ENCODE measurements at places on chromosomes 7 and 10.

DNA sequence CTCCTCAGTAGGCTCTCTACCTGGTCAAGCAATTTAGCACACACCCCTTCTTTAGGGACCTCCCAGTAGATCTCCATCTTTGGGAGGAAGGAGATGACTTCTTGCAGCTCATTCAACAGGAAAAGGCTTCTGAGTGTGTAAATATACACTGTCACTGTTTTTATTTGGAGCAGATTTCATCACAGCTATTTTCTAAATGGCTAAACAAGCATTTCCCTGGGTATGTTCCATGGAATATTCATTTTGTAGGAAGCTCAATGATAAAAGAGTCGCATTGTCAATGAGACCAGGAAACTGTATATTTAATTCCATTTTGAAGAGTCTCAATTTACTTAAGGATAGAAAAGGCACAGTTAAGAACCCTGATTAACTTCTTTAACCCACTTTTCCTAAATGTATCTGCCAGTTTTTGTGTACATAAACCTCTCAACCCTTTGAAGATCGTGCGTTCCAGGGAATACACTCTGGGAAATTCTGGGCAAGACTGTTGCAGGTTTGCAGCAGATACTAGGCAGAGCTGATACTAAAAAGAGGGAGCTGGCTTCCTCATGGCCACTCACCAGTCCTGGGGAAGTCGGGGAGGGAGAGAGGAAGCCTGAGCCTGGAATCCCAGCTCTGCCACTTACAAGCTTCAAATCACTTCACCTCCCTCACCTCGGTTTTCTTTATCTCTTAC lies 10.1 kb downstream of the LGI1 start:
- DNase-seq: no peak

DNA sequence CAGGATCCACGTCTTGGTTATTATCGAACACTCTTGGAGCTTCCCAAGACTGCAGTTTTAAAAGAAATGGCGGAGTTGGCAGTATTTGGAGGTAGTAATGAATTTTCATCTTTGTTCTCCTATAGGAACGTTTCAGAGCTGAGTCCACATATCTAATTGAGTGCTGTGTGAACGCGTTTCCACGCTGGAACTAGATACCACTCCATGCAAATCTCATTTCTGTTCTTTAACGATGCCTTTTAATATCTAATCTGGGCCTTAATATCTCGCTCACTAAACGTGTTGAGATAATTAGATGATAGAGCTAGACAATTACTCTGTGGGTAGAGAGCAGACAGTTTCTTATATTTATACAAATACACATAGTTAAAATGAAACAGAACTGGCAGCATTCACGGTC lies 523.6 kb downstream of the DNAJB6 start:
- no peak for DNase-seq

- DNase-seq: no peak
Measured at GRCh38 chr7:135499818-135500217, 10.1 kb downstream of the CNOT4 start.

- DNase-seq: no peak
Measured at GRCh38 chr7:33705333-33705833, 200.0 kb upstream of the BMPER start.

DNA sequence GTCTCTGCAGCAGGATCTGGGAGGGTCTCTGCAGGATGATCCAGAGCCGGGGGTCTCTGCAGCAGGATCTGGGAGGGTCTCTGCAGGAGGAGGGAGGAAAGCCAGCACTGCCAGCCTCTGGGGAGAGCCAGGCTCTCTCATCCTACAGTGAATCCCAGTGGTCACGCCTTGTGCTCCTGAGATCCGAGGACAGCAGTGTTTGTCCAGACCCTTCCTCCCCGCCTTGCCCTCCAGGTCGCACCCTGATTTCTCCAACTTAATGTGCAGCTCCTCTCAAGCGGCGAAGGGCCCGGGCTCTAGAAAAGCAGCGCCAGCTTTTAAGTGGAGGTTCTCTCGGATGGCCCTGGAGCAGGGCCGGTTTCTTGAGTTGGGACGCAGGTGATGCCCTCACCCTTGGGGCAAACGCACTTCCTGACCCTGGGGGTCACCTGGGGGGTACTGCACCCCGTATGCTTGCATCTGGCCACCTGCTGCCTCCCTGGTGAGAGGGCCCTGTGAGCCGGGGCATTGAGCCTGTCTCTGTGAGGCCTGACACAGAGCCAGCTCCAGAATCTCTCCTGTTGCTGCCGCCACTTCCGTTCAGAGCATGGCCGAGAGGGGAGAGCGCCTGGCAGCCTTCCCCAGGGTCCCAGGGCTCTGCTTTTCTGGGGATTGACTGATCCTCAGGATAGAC lies 111.6 kb downstream of the ACTR3B start:
- no peak for DNase-seq

GRCh38 chr7:37410305-37411229 lies 38.1 kb downstream of the ELMO1 start:
- no peak for DNase-seq

DNA sequence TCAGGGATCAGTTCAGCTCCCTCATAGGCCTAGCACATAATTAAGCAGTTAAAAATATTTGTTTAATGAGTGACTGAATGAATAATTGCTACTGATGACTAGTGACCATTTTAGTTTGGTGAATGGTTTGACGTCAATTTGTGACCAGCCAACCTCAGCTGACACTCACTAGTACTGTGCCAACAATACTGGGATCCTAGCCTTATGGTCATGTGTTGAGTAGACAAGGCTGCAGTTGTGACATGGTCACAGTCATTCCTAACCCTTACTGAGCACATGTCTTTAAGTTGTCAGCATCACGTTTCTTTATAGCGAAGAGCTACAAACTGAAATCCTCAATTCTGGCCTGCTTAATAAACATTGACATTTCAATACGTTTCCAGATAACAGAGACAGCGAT lies 86.9 kb upstream of the SLC26A5 start:
- no peak for DNase-seq
